ENCODE measurements at places on chromosomes 7 and 10.

DNA sequence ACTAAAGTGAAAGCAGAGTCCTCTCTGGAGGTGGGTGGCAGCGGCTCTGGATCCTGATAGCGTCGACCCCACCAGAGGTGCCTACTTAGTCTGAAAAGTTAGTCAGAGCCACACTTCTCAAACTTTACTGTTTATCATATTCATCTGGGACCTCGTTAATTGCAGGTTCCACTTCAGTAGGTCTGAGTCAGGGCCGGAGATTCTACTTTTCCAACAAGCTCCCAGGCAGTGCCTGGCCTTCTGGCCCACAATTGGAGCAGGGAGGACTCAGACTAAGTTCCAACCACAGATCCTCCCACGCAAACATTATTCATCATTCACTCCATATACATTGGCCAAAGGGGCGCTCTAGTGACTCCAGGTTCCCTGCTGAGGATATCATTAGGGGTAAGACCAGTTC is 78.1 kb downstream of the VSTM4 start:
- DNase-seq, result no peak

DNA sequence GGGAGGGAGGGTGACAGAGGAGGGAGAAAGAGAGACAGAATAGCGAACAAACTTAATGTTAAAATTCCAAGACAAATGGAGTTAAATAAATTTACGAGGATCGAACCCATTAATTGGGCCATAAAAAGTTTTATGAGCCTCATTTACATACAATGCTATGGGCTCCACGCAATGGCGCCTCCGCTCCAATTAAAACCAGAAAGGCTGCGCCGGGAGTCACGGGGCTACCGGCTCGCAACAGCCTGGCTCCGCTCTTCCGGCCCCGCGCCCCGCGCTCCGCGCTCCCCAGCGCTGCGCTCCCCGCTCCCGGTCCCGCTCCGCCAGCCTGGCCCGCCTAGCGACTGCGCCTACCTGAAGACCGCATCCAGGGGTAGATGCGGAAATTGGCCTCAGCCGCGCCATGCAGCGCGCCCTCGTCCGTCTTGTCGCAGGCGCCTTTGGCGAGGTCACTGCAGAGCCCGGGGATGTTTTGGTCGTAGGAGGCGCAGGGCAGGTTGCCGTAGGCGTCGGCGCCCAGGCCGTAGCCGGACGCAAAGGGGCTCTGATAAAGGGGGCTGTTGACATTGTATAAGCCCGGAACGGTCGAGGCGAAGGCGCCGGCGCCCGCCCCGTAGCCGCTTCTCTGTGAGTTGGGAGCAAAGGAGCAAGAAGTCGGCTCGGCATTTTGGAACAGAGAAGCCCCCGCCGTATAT is 513 bp downstream of the HOXA7 start:
- no peak for DNase-seq

DNA sequence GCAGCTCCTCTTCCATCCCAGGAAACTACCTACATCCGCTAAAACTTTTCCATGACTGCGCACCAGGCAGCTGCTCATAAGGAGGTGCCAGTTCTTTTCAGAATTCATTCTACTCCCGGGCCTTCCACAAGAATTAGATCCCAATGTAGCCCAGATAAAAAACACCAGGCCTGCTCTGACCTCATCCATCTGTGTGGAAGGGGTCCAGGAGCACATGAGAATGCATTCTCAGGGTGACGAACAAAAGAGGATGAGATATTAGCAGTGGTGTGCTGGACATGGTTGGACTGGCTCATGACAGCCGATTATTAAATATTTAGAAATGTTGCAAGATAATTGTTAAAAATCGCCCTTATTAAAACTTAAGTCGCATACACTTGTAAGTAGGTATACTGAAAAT is 43.2 kb upstream of the STEAP1B start:
- DNase-seq, result no peak

GRCh38 chr10:114754445-114755320 is 66.9 kb upstream of the FHIP2A start:
- no peak for DNase-seq

GRCh38 chr10:77180794-77181193 is 456.8 kb downstream of the KCNMA1 start:
- DNase-seq, result no peak

DNA sequence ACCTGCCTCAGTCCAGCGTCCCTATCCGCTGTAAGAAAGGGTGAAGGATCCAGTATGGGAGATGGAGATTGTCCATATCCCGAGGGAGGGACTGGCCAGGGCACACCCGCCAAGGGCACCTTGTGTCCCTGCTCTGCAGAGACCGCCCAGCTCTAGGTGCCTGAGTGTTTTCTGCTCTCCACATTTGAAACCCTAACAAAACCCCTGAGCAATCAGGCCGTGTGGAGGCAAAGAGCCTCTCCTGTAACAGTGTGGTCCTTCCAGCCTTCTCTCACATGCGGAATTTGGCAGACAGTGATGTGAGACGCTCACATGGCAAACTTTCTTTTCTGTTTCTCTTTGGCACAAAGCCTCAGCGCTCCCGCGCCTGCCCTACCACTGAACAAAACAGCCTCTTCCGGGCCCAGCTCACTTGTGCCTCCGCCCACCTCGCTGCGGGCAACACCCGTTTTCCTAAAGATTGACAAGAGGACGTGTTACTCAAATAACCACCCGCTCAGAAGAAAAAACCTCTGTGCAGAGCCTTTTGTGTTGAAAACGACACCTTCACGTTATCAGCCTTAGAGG is 514.8 kb downstream of the DNAJB6 start:
- DNase-seq, result peak; percentile 76

DNA sequence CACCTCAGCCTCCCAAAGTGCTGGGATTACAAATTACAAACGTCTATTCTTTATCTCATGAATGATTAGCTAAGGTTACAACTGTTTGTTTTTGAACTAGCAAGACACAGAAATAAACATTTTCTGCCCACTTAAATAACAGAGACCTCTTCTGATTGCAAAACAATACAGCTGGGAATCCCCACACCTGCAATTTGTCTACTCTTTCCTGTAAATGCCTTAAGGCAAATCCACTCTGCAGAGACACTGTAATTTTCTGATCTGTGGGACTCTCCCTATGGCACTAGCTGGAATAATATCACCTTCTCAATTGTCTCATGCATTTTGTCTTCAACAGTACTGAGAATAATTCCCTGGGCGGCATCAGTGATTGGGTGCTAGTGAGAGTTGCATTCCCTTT is 149.3 kb upstream of the FAM3C start:
- no peak for DNase-seq

DNA sequence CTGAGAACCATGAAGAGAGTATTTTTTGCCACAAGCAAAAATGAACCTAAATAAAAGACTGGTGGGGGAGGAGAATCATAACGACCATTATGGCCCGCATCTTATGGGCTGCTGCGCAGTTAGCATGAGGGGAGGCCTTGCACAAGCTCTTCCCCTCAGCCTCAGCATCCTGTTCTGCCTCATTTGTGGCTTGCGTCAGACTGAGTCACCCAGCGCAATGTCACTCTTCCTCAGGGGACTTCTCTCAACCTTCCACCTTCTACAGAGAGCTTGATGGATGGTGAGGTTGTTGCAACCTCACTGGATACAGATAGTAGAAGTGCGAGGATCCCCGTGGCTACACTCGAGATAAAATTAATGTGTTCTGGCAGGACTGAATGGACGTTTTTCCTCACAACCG is 16.8 kb upstream of the GPR15LG start:
- DNase-seq, result no peak

- no peak for DNase-seq
Observed at GRCh38 chr7:99016196-99016595, 127.7 kb downstream of the SMURF1 start.

DNA sequence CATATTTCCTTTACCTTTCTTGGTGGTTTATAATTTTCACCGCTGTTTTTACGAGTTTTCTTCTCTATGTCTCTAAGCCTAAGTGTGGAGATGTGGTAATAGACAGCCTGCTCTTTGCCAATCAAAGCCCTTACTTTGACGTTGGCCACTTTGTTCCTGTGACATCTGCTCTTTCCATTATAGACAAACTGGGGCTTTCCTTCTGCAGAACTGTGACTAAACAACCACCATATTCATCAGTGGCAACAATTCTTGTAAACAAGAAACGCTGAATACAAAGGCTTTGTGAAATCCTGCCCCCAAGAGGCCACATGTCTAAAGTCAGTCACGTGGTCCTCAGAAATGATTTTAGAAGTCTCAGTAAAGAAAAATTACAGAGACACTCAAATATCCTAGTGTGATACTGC is 59.6 kb upstream of the CAPZA2 start:
- no peak for DNase-seq

GRCh38 chr7:137343281-137343841 is at the start of gene PTN:
PTN (minus strand) TSS chr7:137343733; CDS start chr7:137254973, 88,760 bp downstream.
- DNase-seq, result no peak

- DNase-seq, result no peak
Observed at GRCh38 chr10:132657127-132657706, 119.6 kb downstream of the INPP5A start.

DNA sequence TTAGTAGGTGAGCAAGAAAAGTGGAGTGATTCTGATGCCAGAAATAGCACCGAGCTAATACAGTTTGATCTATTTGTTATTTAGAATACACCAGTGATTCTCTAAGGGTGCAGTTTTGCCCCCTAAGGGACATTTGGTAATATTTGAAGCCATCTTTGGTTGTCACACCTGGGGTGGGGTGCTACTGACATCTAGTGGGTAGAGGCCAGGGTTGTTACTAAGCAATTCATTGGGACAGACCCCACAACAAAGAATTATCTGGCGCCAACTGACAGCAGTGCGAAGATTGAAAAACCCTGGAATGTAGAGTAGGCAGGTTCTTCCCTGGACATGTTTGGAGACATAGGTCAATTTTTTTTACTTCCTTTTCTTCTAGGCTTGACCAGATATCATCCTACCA is 14.6 kb downstream of the PALS2 start:
- DNase-seq, result peak; percentile 36

GRCh38 chr10:101122270-101123084 is 8.6 kb upstream of the TLX1 start:
- DNase-seq, result no peak

- DNase-seq, result no peak
Observed at GRCh38 chr10:75108684-75109458, 2.6 kb upstream of the SAMD8 start.

GRCh38 chr7:94183289-94183749 is 179.2 kb upstream of the BET1 start:
- DNase-seq, result no peak

- no peak for DNase-seq
Observed at GRCh38 chr7:31333291-31333690, 7.2 kb downstream of the NEUROD6 start.

- peak; percentile 70 for DNase-seq
Observed at GRCh38 chr7:6516387-6516983, 34.8 kb downstream of the GRID2IP start.

DNA sequence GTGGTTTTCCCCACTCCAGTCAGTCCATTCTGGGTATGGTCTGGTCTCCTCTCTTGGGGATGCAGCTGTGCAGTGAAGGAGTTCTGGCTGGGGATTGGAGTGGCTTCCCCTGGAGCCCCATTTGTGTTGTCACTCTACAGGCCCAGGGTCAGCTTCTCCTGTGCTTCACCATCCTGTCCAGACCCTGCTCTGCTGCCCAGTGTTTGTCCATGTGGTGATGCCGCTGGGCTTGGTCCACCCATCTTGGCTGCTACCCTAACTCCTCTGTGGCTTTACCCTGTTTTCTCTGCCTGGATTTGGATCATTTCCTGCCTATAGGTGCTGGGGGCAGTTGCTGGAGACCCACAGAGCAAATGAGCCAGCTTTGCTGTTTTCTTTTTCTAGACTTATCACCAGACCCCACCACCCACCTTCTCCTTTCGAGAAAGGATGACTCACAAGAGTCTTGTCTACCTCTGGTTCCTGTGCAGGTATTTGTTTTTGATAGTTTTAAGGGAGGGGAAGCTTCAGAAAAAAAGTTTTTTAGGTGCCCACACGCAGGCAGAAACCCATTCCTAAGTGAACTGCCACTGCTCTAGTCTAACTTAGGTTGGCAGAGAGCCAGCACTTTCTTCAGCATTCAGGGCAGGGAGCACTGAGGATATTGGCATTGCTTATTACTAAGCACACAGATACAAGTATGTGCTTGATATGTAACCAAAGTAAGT is 8.5 kb downstream of the ZDHHC16 start:
- no peak for DNase-seq

DNA sequence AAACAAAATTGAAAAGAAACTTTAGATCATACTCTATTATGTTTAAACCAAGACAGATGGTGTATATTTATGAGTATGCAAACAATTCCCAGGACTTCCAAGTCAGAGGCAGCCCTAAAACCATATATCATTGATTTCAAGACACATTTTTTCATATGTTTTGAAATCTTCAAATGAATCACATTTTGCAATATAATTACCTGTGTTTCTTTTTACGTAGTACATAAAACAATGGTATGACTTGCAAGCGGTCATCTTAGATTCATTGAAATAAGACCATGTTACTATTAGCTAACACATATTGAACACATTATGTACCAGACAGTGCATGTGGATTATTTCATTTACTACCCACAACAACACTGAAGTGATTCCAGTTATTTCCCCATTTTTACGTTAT is 14.9 kb downstream of the SMURF1 start:
- no peak for DNase-seq

GRCh38 chr10:113959383-113959760 is 84.3 kb upstream of the ADRB1 start:
- DNase-seq, result no peak

DNA sequence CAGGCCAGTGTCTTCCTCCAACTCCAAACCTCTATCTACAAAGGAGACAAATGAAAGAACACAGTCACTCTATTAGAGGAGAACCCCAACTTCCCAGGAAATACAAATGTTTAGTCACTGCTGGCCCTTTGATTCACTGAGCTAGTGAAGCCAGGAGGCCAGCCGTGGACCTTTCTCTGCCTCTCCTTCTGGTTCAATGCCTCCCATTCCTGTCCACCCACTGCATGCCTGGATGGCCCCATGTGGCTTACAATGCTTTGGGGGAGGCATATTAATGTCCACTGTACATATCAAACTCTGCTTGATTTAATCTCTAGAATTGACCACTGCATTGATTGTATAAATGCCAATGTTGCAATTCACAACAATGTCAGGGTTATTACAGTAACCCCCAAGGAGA is 687.3 kb downstream of the KCNMA1 start:
- no peak for DNase-seq

DNA sequence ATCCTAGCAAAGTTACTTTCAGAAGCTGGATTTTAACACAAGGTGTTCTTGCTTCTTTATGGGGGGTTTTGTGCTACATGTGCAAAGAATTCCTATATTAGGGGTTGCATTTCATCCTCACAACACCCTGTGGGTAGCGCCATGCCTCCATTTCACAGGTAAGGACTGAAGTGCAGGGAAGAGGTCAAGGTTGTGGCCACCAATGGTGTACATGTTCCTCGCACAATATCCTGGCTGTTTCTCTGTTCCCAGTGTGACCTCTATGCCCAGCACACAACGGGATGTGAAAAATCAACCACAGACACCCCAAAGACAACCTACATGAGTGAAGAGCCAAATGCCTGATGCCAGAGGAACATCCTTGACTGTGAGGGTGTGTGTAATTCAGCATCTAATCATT is 80.8 kb downstream of the CHST15 start:
- no peak for DNase-seq

GRCh38 chr7:72307566-72307965 is 104.6 kb downstream of the CALN1 start:
- DNase-seq, result no peak

Data from activated naive CD8-positive, alpha-beta T cell treated with anti-CD3 and anti-CD28 coated beads, Interleukin-2, amount 10 ng/mL, durations not matched to agents 7 days and 5 days (primary cell).